NCI-H146 (cell line): ENCODE measurements at places on chromosomes 5 and 9.

DNA sequence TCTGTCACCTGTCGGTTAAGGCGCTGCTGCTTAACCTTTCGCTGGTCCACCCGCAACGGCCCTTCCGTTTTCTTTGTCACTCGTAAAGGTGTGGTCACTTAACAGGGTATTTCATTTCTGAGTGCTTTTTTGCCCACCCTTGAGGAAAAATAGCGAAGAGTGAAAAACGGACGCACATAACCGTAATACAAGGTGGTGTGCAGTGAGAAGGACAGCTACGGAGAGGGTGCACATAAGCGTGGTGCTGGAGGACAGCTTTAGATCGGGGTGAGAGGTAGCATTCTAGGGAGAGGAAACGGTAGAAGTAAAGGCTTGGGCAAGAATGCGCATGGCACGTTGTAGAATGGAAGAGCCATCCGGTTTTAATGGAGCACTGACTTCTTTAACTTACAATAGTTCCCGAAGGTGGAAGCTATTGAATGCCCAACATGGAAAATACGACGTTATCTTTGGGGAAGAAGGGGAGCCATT is 761 bp downstream of the CCT5 start:
- DNase-seq = peak; percentile 37

GRCh38 chr5:134554319-134555222 is 29.1 kb downstream of the JADE2 start:
- no peak for DNase-seq

GRCh38 chr9:97979788-97980478 is 3.2 kb upstream of the ANP32B start:
- no peak for DNase-seq

- DNase-seq = no peak
These were observed 26.4 kb downstream of the TBC1D2 start for GRCh38 chr9:98229090-98229395.

- peak; percentile 57 for DNase-seq
These were observed 6.9 kb upstream of the TPM2 start for GRCh38 chr9:35696520-35697215.

GRCh38 chr9:34381323-34381722 is 4.6 kb upstream of the MYORG start:
- DNase-seq = peak; percentile 68

- DNase-seq = no peak
These were observed 193.2 kb upstream of the RORB start for GRCh38 chr9:74303945-74304344.

DNA sequence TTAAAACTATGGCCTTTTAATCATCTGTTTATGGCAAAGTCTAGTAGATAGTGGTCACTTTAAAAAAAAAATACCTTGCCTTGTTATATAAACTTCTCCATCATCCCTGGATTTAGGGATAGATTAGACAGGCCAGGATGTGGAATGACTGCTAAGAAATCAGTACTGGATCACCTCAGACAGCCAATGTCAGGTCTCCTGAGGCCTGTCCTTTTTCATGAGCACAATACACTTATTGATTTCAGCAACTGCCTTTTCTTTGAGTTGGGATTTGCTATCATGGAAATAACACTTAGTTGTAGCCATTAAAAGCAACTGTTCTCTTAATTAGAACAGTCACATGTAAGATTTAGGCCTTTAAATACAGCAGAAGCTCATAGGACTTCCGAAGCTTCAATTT is 77.9 kb downstream of the NLN start:
- DNase-seq = no peak

DNA sequence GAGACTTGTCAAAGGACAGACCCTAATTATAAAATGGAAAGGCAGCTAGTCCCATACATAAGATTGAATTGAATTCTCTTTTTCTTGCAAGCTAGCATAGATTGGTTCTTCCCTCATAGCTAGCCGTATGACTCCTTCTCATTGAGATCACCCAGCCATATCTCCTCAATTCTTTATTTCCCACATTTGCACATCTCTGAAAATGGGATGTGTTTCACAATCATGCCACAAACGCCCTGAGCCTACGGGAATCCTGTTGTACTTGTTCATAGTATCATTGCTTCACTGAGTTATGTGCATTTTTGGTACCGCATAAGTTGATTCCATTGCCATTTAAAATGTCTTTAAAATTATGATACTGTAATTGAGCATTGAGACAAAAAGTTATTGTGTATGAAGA is 90.5 kb downstream of the PCSK1 start:
- DNase-seq = no peak

- DNase-seq = peak; percentile 43
These were observed 30.4 kb upstream of the LTC4S start for GRCh38 chr5:179763215-179763945.

GRCh38 chr5:15737871-15738664 is 238.1 kb downstream of the FBXL7 start:
- DNase-seq = no peak

- peak; percentile 72 for DNase-seq
These were observed 35.8 kb upstream of the SHISAL2B start for GRCh38 chr5:64654561-64654938.

- DNase-seq = no peak
These were observed 10.2 kb downstream of the AQP3 start for GRCh38 chr9:33437205-33437604.

- no peak for DNase-seq
These were observed 45.6 kb upstream of the MYO10 start for GRCh38 chr5:16981700-16982099.

- DNase-seq = no peak
These were observed 1.3 kb downstream of the ENC1 start for GRCh38 chr5:74638970-74639806.

DNA sequence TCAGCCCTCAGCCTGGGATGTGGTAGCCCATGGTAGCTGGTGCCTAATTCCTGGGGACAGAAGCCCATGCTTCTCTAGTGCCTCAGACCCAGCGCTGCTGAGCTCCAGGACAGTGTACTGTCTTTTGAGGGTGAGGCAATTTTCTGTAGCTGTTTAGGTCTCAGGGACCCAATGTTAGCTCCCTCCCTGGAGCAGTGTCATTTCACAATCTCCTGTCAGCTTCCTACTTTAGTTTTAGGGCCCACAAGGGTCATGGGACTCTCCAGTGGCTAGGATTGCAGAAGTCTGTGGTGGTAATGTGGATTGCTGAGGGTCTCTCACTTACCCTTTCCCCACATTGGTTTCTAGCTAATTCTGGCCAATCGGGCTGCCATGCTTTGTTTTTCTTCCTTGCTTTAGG is 67.7 kb upstream of the CCL21 start:
- no peak for DNase-seq
